ENCODE measurements at places on chromosomes 2 and 18.

GRCh38 chr18:76391038-76391437, 104.0 kb downstream of the ZNF516 start:
- no peak for DNase-seq

DNA sequence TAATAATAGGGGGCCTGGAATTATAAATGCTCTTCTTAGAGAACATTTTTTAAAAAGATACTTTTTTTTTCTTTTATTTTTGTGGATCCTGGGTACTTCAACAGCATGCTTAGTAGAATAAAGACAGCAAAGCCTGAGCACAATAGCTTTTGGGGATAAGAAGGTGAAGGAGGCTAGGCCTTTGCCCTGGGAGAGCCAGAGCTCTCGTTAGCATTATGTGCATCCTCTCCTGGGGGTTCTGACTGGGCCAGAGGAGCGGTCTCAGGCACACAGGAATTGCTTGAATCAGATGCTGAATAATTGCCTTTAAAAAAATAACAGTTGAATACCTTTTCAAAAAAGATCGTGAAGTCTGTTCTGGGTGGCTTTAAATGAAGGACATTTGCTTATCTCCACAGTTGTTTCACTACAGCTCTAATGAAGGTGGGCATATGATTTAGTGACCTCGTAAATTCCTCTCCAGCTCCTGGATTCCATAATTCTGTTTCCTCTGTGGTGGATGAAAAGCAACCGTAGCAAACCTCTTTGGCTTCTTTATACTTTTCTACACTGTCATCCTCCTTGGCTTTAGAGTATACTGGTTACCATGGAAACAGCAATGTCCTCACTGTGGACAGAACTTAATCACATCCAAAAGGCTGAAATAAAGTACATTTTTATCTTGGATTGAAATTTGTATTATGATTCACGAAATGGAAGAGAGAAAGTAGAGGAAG, 133.8 kb downstream of the MAIP1 start:
- no peak for DNase-seq

- DNase-seq, result no peak
Measured at GRCh38 chr2:64952511-64953482, 36.4 kb upstream of the SLC1A4 start.

- no peak for DNase-seq
Measured at GRCh38 chr2:30790879-30791278, 16.4 kb downstream of the CAPN13 start.

GRCh38 chr2:159192371-159192918, 94.1 kb downstream of the WDSUB1 start:
- DNase-seq, result no peak

DNA sequence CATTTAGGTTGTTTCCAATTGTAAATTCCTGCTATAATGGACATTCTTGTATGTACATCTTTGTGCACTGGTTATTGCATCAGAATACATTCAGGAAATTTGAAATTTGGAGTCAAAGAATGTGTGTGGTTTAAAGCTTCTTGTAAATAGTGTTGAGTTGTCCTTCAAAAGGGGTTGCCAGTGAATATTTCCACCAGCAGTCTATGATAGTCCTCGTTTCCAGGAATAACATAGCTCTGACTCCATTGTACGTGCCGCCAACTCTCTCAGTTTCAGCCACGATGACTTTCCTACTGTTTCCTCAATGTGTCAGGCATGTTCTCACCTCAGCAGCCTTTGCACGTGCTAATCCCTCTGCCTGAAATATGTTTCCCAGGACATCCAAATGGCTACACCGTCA, 10.9 kb upstream of the HS6ST1 start:
- no peak for DNase-seq

DNA sequence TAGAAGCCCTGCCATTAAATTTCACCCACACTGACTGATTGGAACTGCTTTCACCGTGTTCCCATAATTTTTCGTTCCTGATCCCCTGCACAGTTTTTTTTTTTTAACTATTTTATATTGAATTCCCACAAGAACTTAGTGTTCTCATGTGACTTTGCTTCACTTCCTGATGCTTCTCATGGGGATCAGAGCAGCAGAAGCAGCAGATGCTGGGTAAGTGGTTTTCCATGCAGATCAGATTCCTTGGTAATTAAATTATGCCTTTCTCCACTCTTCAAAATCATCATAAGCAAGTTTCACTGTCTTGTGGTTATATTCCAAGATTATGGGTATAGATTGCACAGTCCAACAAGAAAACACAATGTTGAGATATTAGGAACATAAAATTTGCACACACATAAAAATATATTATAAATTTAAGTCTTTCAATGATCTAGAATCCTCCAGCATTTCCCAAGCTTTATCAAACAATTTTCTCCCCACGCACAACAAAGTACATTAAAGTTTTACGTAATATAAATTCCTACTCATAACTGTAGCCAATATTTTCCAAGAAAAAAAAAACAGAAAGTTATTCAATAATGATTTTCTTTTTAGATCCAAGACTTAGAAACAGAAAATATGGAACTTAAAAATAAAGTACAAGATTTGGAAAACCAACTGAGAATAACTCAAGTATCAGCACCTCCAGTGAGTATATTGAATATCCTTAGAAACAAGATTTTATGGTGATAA, 277.9 kb downstream of the GULP1 start:
- peak; percentile 83 for DNase-seq

GRCh38 chr2:232455426-232456255, at the start of gene ALPI:
TSS of gene ALPI (plus strand) at chr2:232456153. CDS start at chr2:232456200, 47 bp downstream.
- DNase-seq, result no peak

GRCh38 chr18:63979409-63979920, 9.6 kb downstream of the SERPINB8 start:
- DNase-seq, result peak; percentile 55

DNA sequence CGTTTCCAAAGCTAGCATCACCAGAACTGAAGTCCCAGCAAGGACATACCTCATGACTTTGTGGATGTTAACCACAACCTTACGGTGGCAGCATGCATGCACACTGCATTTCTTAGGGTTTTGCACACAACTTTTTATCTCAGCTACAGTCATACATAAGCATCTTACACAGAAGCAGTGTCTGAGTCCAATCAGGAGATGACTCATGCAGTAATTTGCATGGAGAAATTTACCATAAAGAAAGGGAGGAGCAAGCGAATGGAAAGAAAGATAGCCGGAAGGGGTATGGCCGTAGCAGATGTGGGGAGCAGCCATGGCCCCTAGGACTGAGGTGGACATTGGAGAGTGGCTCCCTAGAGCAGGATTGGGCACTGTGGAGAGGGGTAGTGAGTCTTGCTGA, 522.5 kb downstream of the GALR1 start:
- DNase-seq, result no peak

DNA sequence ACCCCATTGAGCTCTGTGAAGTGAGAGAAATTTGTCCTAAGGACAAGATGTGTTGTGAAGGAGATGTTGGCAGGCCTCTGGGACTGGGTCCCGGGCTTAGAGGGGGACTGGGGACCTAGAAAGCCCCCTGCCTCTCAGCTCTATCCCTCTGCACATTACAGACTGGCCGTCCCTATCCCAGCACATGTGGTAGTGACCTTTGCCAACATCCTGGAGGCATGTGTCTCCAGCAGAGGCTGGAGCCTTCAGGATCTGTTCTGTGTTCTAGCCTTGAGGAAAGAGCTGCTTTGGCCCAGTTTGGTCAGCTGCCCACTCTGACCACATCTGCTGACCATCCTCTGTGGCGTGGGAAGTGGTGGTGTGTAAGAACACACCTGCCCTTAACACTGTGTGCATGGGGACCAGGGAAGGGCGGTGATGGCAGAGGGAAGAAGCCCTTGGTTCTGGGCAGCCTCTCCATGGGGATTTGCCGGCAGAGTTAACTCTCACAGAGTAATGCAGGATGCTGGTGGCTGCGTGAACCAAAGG, 33.4 kb downstream of the NCK2 start:
- DNase-seq, result no peak
